ENCODE measurements at places on chromosomes 4 and X.
A peak's percentile ranks its signal among the peaks of the same experiment; 100 is the strongest.

DNA sequence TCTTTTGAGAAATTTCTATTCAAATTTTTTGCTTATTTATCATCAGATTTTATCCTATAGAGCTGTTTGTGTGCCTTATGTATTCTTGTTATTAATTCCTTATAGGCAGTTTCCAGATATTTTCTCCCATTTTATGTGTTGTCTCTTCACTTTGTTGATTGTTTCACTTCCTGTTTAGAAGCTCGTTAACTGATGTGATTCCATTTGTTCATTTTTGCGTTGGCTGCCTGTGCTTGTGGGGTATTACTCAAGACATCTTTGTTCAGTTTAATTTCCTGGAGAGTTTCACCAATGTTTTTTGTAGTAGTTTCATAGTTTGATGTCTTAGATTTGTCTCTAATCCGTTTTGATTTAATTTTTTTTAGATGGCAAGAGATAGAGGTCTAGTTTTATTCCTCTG lies 14.6 kb downstream of the ZNF718 start:
- no peak for DNase-seq

DNA sequence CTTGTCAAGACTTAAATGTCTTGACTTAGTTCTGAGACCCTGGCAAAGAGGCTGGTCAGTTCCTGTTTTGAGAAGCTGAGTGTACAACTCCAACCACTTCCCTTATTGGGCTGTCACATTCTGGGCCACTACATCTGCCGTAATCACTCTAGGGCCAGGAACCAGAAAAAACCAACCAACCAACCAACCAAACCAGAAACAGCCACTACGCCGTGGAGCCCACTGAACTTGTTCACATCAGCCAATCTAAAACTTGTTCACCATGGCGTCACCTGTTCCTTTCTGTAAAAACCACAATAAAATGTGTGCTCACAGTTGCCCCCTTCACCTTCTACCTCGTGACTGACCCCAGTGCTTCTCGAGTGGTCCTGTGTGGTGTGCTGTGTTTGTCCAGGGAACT lies 107.3 kb downstream of the JADE1 start:
- no peak for DNase-seq

DNA sequence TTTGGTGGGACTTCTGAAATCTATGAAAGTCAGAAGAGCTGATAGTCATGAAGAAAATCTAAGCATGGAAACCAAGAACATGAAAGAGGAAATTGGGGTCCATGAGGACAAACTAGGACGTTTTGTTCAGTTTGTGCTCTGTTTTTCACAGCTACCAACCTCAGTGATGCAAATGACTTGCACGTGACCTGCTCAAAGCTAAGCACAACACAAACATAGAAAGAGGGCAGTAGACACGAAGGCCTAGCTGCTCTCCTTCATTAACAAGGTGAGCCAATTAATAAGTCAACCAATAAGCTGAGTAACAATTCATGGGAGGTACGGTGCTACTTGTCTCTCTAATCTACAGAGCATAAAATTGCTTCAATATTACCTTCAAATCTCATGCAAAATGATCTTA lies 684.1 kb downstream of the TRAM1L1 start:
- no peak for DNase-seq

GRCh38 chr4:75916091-75916661 lies 13.9 kb upstream of the PPEF2 start:
- peak; percentile 14 for DNase-seq

- DNase-seq, result no peak
These were observed 59.4 kb upstream of the ADRA2C start for GRCh38 chr4:3706565-3707422.

- DNase-seq, result no peak
These were observed 218.6 kb upstream of the SLC7A11 start for GRCh38 chr4:138460477-138461414.

- DNase-seq, result no peak
These were observed 9.4 kb downstream of the UVSSA start for GRCh38 chr4:1356181-1356998.

DNA sequence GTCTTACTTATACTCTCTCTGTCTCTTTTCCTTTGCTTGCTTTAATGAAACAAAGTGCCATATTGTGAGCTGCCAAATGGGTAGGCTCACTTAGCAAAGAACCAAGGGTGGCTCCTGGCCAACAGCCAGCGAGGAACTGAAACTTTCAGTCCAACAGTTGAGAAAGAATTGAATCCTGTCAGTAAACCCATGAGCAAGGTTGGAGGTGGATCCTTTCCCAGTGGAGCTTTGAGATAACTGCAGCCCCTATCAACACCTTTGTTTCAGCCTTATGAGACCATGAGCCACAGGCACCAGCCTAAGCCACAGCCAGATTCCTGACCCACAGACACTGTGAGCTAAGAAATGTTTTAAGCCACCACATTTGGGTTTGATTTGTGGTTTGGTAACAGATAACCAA lies 362.2 kb downstream of the PDGFC start:
- no peak for DNase-seq

DNA sequence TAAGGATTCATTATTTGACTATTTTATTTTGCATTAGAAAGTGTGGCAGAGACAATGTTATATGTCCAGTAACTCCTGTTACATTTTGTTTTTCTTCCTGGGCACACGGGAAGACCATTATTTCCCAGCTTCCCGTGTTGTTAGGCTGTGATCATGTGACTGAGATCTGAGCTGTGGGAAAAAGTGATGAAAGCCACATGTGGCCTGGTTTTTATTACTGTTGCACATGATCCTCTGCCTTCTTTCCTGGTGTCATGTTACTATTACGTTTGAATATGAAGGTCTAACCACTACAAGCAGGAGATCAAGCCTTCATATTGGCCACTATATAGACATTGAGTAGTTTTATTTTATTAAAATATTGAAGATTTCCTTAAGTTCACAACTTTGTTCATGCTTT lies 28.2 kb upstream of the MID1 start:
- no peak for DNase-seq

- DNase-seq, result no peak
These were observed 11.4 kb downstream of the TMSB4X start for GRCh38 chrX:12986164-12986779.

DNA sequence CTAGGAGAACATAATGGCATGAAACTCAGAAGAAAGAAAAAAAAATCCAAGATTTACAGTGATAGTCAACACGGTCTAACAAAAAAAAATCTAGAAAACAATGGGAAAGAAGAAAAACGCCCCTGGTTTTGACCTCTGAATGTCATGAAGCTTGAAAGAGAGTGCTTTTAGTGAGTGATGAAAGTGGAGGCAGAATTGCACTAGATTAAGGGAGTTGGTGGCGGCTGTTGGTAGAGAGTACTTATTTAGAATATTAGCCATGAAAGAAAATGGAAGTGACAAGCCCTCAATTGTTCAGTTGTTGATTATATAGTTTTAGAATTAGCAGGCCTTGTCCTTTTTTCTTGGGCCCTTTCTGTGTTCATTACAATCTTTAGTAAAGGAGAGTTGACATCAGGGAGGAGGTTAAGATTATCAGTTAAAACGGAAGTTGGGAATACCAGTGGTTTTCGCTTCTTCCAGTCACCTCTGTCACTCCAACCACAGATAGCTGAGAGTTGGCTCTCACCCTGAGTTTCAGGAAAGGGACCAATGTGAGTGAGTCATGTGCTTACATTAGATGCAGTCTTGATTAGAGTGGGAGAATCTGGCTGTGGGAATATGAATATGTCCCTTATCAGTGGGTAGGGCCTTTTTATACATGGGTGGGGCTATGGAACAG lies 29.7 kb downstream of the EREG start:
- DNase-seq, result no peak

DNA sequence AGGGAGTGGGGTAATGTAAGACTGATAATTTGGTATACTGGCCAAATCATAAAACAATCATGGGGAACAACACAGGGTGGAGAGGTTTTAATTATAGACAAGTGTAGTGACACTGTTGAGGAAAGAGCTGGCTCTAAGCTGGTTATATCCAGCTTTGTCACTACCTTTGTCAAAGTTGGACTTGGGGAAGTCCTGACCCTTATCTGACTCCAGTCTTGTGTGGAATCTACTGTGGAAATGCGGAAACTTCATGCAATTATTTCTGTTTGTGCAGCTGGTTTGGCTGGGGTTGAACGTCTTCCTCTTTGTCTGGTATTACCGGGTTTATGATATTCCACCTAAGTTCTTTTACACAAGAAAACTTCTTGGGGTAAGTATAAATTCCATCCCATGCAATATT lies 2.0 kb downstream of the CYBB start:
- DNase-seq, result no peak

- no peak for DNase-seq
These were observed 69.5 kb upstream of the GABRA3 start for GRCh38 chrX:152520653-152521052.

DNA sequence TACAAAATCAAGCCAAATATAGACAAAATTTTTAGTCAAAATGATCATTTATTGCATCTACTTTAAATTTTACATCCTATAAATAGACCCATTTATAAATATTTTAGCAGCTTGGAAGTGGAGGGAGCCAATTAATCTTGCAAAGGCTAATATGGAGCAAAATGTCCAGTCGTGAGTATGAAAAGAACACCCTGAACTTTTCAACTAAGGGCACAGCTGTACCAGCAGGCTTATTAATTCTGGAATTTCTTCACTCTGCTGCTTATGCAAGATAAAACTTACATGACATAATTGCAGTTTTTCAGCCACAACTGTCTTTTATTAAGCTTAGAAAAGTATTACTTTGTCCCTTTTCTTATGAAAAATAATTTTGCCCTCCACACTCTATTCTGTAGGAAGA lies 22.9 kb upstream of the USP53 start:
- no peak for DNase-seq

DNA sequence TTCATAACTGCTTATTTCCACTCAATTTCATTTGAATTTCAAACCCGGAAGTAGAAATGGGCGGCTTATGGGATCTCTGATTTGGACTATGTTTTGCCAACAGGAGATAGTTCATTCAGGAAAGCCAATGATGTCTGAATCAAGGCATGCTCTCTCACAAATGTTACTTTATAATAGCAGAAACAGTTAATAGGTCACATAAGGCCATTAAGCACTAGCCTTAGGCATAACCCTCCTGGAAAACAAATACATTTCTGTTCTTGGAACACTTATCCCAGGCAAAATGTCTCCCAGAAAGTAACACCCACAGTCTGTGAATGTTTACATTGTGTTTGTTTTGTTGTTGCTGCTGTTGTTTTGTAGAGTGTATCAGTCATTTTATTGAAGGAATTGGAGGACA lies 1347.2 kb upstream of the PCDH7 start:
- DNase-seq, result no peak

GRCh38 chrX:133794126-133794525 lies 191.3 kb downstream of the GPC3 start:
- no peak for DNase-seq

GRCh38 chr4:133801883-133802282 lies 399.7 kb downstream of the PABPC4L start:
- DNase-seq, result no peak
